ENCODE measurements at places on chromosomes 7 and 10.

DNA sequence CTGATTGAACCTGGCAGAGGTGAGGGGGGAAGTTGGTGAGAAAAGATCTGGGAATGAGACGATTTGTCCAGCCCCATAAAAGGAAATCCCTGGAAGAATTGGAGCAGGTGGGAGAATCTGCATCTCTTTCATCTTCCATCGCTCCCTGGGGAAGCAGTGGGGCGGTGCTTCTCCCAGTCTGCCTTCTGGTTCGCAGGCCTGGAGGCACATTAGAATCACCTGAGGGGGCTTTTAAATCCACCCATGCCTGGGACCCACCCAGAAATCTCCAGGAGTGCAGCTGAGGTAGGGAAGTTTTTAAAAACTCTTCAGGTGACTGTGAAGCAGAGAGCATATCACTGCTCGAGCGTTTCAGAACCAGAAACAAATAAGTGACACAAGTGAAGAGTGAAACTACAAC lies 26.7 kb upstream of the SYPL1 start:
- peak; percentile 31 for DNase-seq

DNA sequence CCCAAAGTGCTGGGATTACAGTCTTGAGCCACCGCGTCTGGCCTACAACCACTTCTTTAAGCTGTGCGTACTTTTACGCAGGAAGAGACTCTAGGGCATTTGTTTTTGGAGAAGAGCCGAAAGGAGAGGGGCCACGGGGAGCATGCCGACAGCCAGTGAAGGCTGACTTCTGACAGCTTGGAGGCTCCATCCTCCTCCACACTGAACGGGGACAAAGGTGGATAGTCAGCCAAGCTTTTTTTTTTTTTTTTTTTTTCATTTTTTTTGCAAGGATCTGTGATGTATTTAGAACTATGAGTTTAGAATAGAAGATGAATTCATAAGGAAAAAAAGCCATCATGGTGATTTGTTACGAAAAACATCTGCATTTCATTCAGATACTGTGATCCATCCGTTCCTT lies 221.7 kb downstream of the ARHGAP21 start:
- DNase-seq: no peak

DNA sequence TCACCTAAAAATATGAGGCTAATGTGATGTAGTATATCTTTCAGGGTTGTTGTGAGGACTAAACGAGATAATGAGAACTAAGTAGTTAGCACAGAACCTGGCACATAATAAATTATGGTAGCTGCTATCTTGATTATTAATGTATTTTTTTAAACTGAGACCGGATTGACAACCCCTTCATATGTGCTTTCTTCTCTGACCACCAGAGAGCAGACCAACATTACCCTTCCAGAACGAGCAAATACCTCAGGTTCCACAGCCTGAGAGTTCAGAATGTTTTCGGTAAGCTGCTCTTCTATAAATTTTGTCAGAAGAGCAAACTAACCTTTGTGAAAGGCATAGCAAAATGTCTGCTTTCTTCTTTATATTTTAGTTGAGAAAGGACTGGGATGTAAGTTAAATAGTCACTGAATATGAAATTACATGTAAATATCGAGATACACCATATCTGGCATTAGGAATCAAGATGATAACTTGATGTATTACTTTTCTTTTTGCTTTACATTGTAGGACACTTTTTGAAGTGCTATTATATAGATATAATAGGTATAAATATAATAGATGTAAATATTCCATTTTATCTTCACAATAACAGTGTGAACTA lies 13.6 kb upstream of the BPGM start:
- DNase-seq: no peak

DNA sequence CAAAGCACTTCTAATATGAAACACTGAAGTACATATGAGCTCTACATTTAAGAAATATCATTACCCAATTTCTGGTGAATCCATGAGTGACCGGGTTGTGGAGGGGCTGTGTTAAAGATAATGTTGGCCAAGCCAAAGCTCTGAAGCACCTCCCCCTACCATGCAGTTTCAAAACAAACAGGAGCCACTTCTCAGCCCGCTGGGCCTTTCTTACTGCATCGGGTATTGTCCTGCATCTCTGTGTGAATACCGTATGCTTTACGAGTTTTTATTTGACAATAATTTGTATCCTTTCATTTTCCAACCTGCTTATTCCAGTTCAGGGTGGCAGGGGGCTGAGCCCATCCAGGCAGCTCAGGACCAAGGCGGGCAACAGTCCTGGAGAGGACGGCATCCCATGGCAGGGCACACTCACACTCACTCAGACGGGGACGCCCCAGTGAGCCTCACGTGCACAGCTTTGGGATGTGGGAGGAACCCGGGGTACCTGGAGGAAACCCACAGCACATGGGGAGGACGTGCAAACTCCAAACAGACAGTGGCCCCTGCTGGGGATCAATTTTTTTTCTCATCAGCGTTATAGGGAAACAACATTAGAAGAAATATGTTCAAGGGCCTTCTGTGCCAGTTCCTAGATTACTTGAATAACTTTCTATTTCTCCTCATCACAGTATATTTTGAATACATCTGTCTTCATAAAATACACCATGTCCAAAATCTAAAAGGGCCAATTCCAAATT lies 1.9 kb downstream of the RNF32 start:
- no peak for DNase-seq

- no peak for DNase-seq
Measured at GRCh38 chr7:143042790-143043271, 9.3 kb upstream of the OR6V1 start.

DNA sequence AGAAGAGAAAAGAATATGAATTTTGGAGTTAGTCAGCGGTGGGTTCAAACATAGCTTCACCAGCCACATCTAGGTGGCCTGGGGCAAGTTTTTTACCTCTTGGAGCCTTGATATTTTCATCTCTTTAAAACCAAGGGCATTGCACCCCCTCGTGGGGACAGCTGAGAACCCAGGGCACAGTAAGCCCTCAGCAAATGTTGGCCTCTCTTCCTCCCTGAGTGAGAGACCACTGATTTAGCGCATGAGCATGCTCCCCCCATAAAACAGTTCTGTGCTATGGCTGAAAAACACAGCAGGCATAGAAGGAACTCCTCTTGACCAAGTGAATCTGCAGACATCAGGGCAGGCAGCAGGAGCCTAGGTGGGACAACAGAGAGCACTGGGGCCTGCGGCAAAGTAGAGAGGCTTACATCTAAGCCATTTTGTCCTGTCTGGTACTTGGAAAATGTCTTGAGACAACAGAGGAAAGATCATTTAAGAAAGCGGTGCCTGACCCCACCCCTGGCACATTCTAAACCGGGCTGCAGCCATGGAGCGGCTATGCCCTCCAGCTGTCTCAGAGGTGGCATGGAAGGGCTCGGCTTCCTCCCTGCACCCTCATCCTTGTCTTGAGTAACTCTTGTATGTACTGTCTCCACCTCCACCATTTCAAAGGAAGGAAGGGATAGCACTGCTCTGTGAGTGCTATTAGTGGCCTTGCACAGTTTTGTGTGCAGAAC lies 94.7 kb downstream of the ARHGAP22 start:
- DNase-seq: peak; percentile 78

DNA sequence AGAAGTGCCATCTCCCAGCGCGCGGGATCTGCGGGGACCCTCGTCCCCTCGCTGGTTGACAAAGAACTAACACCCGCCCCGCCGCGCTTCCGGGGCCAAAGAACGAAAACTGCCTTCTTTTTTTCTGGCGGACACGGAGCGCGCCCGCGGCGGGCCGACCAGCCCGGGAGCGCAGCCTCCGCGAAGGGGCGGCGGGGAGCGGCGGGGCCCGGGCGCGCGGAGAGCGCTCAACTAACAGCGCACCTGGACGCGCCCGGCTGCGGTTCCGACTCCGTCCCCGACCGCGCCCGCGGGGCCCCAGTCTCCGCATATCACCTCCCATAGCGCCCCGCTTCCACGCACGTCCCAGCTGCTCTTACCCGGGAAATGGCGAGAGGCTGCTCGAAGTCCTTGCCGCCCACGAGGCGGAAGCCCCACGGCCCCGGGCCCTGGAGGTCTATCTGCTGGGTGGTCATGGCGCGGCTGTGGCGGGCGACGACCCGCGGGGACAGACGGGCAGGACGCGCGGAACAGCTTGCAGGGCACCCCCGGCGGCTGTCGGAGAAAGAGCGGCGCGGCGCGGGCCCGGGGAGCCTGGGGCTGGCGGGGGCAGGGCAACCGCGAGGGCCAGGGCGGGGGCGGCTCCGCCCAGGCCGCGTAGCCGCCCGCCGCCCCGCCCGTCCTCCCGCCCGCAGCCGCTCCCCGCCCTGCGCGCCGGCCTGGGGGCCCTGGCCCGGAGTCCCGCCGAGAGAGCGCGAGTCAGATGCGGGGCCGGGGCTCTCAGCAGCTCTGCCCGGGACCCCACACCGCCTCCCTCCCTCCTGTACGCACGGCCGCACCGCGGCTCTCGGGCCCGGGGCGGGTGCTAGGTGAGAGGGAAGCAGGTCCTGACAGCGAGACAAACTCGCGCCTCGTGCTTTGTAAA lies at the start of gene PDLIM1:
Gene PDLIM1 (minus strand): TSS at position 543 of the 904 bp plus-strand sequence. CDS start 88 bp downstream, at position 455.
- DNase-seq: peak; percentile 95

GRCh38 chr10:100339236-100339635 lies 7.8 kb upstream of the SCD start:
- DNase-seq: no peak

- no peak for DNase-seq
Measured at GRCh38 chr10:75773231-75773780, 341.9 kb downstream of the LRMDA start.

DNA sequence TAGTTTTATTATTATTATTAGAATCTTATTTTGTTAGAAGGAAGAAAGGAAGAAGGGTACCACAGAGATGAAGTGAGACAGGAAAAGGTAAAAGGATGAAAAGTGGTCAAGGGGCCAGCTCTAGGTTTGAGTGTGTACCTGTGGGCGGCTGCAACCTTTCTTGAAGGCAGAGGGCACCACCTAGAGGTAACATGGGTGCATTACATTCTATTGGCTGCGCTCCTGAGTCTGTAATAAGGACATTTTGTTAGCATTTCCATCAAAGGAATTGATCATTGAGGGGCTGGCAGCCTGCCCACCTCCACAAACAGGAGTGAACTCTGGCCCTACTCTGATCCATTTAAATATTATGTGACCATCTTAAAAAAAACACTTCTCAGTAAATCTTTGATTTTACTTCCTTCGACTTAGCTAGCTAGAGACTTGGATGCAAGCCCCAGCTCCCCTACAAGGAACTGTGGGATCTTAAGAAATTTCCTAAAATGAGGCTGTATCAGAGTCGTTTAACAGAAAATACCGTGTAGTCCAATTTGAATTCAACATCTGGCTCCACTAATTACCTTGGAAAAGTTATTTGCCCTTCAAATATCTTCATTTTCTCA lies 610.4 kb downstream of the IPMK start:
- peak; percentile 30 for DNase-seq

- DNase-seq: no peak
Measured at GRCh38 chr7:45347804-45348203, 190.2 kb downstream of the RAMP3 start.

DNA sequence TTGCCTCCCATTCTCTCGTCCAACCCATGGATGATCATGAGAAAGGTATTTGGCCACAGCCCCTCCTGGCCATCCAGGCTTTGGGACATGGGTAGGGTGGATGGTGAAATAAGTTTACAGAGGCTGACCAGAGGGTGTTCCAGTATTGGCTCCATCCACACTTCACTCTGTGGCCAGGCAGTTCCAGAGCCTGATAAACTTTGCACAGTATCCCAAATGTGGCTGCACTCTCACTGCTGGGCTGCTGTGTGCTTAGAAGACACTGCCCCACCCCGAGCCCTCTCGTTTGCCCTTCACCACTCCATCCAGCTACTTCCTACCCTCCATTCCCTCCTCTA lies 72.0 kb upstream of the ZMIZ1 start:
- DNase-seq: no peak

- DNase-seq: peak; percentile 89
Measured at GRCh38 chr10:98467506-98468318, 21.0 kb upstream of the HPS1 start.

DNA sequence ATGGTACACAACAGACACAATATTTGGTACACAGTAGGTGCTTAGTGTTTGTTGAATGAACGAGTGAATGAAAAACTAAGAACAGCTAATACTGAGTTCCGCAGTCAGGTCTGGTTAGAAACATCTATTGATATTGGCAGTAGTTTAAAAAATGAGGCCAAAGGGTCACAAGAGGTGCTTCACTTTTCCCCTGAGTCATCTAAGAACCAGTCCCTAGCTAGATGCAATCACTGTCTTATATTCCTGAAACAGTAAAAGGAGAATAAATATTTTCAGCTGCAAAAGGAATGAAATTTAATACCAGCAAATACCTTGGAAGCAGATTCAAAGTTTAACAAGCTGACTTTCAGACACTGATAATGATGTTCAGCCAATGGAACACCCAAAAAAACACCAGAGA lies 54.5 kb downstream of the SCRN1 start:
- no peak for DNase-seq

GRCh38 chr7:100204454-100204853 lies 15.3 kb upstream of the PVRIG start:
- no peak for DNase-seq

DNA sequence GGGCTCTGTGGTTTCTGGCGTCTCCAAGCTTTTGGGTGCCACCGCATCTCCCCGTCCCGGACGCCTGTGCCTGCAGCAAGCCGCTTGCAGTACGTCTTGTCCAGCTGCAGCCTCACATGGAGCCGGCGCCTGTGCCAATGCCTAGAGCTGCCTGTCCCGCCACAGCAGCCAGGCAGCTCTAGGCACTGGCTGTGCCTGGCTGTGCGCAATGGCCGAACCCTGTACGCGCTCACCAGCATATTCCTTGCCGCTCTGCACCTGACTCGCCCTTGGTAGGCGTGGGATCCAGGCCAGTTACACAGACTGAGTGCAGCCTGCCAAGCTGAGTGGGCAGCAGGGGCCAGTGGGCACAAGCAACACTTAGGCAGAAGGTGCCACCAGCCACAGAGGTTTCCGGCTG lies 381.2 kb upstream of the SORCS1 start:
- no peak for DNase-seq

DNA sequence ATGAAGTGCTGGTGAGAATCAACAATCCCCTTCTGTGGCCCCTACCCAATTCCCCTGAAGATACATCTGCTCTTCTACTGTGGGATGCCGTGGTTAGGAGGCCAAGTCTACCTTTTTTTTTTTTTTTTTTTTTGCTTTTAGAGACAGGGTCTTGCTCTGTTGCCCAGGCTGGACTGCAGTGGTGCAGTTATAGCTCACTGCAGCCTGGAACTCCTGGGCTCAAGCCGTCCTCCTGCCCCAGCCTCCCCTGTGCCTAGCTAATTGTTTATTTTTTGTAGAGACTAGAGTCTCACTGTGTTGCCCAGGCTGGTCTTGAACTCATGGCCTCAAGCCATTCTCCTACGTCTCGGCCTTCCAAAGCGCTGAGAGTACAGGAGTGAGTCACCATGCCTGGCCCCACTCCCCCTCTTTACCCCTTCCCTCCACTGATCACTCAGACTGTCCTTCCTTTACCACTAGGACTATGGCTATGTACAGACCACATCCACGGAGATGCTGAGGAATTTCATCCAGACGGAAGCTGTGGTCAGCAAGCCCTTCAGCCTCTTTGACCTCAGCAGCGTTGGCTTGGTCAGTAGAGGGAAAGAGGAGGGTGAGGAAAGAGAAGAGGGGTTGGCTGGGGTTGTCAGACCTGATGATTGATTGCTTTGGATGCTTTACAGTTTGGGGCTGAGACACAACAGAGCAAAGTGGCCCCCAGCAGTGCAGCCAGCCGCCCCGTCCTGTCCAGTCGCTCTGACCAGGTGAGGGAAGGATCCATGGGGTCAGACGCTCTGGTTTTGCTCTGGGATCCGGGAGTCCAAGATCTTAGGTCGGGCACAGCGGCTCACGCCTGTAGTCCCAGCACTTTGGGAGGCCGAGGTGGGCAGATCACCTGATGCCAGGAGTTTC lies 1.8 kb downstream of the AP4M1 start:
- DNase-seq: no peak

GRCh38 chr7:135801045-135801693 lies 52.6 kb upstream of the FAM180A start:
- DNase-seq: peak; percentile 67

GRCh38 chr10:75038335-75038734 lies 73.1 kb upstream of the SAMD8 start:
- DNase-seq: no peak

Measured in H7 (cell line).